Lung (tissue), 17 donors: ENCODE measurements at places on chromosomes 1 and 21.

- DNase-seq: no peak
Measured at GRCh38 chr1:205994346-205994745, 8.8 kb downstream of the RAB7B start.

GRCh38 chr1:46449223-46450159 lies 40.1 kb upstream of the DMBX1 start:
- no peak for DNase-seq

DNA sequence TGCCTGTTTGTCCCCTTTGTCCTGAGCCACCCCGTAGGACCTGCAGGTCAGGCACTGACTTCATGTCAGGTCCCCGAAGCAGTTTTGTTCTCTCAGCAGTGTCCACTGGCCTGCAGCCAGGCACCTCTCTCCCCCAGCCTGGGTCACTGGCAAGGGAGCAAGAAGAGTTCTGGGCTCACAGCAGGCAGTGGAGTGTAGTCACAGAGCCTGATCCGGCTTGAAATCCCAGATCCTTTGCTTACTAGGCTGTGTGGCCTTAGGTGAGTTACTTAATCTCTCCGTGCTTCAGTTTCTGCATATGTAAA lies 34.2 kb downstream of the L1TD1 start:
- DNase-seq: peak; percentile 25

DNA sequence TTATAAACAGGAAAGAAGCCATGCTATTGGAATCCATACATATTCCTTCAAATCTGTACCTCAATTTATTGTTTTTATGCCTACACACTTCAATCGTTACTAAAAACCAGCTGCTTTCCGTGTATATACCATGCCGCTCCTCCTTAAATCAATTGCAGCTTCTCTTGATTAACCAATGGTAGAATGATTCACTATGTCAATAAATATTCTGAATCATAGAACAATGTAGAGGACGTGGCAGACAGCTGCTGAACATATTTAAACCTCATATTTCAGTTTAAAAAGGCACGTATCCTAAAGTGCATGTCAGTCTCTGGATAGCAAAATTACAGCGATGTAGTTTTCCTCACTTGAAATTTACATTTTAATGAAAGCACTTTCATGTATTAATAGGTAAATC lies 100.4 kb downstream of the MRPL39 start:
- no peak for DNase-seq

GRCh38 chr1:5779608-5780323 lies 212.5 kb downstream of the NPHP4 start:
- DNase-seq: no peak

DNA sequence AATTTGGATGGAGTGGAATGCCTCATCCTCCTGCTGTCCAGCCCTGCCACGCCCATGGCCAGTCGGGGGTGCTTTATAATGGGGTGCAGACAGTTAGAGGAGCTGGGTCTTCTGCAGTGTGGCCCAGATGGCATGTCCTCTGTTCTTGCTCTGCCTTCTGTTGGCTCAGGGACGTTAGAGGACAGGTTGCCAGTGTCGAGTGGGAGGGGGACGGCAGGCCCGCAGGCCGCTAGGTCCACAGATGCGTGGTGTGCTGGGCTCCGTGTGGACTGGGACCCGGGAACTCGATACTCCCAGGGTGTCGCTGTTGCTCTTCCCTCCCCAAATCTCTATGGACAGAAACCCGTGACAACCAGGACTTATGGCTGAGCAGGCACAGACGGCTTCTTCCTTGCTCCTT lies 33.3 kb downstream of the SIM2 start:
- DNase-seq: no peak

DNA sequence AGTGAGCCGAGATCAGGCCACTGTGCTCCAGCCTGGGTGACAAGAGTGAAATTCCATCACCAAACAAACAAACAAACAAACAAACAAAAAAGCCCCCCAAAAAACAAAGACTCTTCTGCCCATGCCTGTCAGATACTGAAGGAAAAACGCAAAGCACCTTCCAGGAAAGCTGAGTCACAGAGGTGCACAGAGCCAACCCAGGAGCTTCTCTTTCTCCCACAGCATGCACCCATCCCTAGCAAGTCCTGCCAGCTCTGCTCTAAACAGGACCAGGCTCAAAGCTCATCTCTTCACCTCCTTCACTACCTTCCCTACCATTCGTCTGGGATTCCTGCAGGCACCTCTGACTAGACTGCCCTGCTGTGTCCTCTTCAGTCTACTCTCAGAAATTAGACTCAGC lies 46.5 kb downstream of the ETS2 start:
- no peak for DNase-seq

GRCh38 chr1:43172527-43172972 lies 420 bp downstream of the CFAP57 start:
- peak; percentile 92 for DNase-seq

- peak; percentile 22 for DNase-seq
Measured at GRCh38 chr1:232764458-232765251, 40.6 kb upstream of the MAP10 start.

DNA sequence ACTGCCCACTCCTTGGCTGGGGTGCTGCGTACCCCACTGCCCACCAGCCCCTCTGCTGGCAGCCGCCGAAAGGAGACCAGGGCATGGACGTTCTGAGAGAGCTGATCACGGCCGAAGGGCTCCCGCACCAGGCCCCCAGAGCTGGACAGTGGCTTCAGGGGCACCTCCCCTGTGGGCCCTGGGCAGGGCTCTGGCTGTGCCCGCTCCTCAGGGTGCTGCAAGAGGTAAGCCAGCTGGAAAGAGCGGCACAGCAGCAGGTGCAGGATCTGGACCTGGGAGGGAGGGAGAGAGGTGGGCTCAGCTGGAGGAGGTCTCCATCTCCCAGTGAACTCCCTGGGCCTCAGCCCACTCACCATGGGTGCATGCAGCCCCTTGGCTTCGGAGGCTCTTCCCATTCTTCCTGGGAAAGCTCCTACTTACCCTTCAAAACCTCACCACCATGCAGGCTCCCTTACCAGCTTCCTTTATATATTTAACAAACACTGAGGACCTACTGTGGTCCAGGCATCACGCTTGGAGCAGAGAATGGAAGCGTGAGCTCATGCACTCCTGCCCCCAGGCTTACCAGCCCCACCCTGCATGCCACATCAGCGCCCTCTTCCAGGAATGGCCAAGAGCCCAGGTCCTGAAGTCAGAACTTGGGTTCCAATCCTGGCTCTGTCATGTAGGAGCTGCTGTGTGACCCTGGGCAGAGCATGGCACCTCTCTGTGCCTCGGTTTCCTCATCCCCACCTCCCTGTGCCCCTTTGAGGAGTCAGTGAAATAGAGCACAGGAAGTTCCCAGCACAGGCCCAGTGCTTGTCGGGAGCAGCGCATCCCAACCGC lies 6.8 kb upstream of the KIF17 start:
- no peak for DNase-seq

- DNase-seq: no peak
Measured at GRCh38 chr1:214363386-214363785, 82.4 kb downstream of the SMYD2 start.

DNA sequence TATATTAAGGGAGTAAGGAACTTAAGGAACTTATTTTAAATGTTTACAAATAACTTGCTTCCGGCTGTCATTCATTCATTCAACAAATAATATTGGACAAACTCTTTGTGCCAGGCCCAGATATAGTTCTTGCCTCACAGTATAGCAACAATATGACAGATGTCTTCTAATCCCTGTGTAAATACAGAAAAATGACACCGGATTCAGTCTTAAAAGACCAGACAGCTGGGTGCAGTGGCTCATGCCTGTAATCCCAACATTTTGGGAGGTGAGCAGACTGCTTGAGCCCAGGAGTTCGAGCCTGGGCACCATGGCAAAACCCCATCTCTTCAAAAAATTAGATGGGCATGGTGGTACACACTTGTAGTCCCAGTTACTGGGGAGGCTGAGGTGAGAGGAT lies 23.7 kb downstream of the EIF2B3 start:
- DNase-seq: no peak

DNA sequence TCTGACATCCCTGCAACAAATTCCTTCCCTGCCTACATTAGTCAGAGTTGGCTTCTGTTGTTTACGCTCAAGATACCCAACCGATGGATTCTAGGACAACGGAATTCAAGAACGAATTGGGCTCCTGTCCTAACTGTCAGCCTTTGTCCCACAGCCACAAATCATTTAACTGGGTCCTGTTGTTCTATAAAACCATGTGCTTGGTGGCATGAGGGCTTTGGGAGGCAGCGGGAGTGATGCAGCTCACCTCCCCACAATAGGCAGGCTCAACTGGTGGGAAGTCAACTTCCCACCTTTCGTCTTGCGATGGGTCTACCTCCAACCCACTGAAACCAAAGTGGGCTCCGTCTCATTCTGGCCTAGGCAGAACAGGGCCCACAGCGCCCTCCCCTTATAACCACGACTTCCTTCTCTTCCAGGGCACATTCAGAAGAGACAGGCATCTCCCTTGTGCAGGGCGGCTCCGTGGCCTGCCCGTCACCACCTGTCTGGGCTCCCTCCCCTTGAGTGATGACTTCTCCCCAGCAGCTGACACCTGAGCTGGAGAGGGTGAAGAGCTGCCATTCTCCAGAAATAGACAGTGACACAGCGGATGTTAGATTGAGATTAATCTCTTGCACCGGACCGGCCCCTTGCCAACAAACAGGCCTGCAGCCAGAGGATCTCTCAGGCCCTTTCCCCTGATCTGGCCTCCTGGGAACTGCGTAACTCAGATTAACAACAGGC lies 26.5 kb downstream of the LRRC38 start:
- no peak for DNase-seq

DNA sequence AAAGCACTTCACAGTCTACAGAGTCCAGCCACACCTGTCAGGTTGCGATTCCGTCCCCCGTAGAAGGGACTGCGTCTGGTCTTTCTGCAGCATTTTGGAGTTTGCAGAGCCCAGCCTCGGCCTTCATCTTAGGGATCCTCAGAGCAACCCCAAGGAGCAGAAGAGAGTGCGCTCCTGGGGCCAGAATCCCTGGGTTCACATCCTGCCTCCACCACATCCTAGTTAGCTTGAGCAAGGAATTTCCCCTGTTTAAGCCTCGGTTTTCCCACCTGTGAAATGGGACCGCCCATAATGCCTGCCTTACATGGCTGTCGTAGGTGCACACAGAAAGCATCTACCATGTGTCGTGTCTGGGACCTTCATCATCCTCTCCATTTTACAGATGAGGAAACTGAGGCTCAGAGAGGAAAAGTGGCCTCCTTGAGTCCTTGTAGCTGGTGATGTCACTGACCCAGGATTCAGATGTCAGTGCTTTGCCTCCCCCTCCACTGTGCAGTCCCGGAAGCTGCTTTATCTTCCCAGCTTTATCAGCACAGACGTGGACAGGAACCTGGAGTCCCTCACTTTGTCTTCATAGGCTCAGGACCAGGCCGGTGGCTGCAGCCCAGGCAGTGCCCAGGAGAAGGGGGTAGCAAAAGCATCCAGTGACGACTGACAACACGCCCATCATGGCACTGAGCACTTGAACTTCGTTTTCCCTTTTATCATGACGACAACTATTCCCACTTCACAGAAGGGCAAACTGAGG lies 438.5 kb downstream of the MATN1 start:
- no peak for DNase-seq

- DNase-seq: no peak
Measured at GRCh38 chr1:76759171-76759860, 108.0 kb upstream of the ST6GALNAC5 start.

- no peak for DNase-seq
Measured at GRCh38 chr21:38266732-38267131, 9.9 kb downstream of the KCNJ15 start.

DNA sequence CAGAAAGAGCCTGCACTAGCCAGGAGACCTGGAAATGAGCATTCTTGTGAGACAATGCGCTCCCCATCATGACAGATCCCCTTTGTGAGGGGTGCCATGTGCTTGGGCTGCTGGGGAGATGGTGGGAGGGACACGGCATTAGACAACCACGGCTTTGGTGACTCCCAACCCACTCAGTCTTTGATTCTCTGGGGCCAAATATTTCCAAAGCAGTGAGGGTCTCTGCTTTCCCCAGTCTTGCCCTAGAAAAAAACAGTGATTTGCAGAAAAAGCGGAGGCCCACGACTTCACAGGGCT lies 10.2 kb downstream of the SLC45A3 start:
- DNase-seq: no peak

GRCh38 chr1:230818901-230819300 lies 49.4 kb downstream of the C1orf198 start:
- DNase-seq: no peak

DNA sequence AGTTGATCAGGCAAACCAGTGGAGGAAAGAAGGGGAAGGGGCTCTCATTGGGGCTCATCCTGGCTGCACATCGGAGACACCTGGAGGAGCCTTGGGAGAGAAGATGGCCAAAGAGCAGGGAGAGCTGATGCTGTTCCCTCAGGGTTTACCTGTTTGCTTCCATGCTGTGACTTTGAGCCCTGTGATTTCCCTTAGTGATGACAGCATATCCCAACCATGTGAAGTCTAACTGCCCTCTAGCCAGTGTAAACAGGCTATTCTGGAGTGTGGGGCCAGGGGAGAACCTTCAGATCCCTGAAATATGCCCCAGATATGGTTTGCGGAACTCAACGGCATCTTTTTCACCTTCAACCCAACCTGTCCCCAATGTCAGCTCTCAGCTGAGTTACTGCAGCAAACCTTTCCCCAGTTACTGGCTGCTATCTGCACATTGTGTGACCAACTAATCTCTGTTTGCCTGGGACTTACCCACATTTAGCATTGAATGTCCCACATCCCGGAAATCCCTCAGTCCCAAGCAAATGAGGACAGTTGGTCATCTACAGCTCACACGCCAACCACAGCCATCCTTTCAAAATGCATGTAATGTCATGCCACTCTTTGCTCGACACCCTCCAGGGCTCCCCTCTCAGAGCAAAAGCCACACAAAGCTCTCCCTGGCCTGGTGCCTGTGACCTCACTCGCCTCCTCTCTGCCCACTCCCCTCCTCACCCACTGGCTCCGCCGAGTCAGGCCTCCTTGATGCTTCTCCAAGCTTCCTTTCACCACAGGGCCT lies 242.3 kb downstream of the KCNJ6 start:
- no peak for DNase-seq

GRCh38 chr1:107430540-107431228 lies 289.8 kb downstream of the NTNG1 start:
- DNase-seq: no peak
